Left cardiac atrium (tissue), 4 donors: ENCODE measurements at places on chromosomes 16 and 17. TPM values are rescaled to one million over a fixed set of nuclear protein-coding genes. Genes with fewer than 3 reads are reported as not detected.

DNA sequence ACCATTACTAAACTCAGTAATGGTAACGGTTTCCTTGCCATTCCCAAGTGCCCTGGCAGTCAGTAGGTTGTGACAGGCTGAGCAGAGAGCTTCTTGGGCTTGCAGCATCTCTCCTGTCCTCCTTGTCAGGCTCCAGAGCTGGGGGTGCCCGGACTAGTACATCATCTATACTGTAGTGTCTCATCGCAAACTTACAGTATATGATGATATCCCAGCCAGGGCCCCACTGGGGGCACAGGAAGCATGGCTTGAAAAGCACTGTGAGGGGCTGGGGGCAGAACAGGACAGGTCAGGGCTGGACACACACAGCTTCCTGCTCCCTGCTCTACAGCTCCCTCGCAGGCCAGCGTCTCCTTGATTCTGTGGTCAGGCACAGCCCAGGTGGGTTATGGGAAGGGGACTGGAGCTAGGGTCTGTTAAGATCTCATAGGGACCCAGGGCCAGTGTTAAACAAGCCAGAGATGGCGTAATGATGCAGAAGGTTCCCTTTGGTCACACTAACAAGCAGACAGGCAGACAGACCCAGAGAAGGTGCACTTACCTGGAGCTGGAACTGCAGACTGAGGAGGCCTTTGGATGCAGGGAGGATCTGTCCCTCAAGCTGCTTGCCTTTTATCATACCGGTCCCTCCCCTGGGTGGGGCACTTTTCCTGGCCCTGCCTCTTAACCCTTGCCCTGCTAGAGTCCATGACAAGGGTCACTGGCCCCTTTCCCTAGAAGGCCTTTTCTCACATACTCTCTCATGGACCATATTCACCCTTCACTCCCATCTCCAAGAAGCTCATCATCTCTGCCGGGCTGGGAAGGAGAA lies 6.8 kb downstream of the ERAL1 start:
- no peak for DNase-seq

GRCh38 chr16:49697631-49698452 lies 158.1 kb downstream of the ZNF423 start:
- no peak for DNase-seq

DNA sequence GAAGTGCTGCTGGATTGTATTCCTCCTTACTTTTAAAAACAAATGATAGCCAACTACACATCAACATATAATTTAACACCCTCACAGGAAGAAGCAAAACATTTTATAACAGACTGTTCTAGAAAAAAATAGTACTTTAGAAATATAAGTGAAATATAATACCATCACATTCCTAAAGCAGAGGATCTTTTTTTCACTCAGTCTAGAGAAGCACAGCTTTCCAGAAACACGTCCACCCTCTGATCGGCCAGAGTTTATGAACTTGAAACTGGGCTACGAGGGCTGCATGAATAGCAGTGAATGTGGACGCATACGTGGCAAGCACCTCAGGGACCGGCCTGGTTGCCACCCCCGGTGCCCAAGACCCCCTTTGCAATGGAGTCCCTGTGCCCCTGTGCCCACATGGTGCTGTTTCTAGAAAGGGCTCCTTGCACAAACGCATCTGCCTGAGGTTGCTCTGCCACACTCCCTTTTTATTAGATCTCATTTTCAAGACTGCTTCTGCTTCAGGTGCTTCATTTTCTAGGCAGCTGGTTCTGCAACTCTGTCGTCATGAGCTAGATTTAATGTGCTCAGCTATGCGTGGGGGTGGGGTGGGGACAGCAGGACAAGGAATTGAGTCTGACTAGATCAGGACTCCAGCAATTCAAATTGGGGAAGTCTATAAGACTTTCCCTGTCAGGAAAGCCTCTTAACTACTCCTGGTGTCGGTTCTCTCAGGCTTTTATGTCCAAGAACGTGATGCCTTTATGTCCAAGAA lies 29.1 kb upstream of the ERN1 start:
- DNase-seq = no peak

DNA sequence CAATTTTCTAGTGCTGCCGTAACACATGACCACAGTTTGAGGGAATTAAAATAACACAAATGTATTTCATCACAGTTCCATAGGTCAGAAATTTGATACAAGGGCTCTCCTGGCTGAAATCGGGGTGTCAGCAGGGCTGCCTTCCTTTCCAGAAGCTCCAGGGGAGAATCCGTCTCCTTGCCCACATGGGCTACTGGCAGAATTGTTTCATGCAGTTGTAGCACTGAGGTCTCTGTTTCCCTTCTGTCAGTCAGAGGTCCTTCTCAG lies 20.5 kb downstream of the EIF4A3 start:
- DNase-seq = no peak

DNA sequence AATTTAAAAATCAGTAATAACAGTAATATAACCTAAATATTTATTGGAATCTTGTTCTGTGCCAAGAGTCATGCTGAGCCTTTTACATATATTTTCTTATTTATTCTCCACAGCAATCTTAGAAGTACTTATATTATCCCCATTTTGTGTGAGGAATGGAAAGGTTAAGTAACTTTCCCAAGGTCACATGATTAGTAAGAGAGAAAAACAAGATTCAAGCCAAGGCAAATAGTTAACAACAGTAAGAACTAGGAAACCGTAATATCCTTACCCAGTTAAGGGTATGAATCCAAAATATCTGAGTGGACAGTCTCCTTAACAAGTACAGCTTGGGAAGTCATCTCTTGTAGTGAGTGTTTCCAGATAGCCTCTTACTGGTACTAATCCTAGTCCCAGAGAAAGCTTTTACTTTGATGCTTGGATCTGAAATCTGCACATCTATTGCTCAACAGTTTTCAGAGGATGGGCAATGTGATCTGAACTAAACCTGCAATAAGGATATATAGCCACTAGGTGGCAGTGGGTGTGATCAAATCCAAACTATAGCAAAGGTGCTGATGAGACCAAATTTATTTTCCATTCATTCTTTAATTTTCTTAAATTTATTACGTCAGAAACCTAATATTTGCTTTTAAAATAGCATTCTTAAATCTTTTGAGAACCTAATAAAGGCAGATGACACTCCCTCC lies 23.3 kb downstream of the SHISA6 start:
- DNase-seq = no peak

GRCh38 chr17:75878174-75878998 lies at the start of gene TRIM47:
TRIM47 (minus strand) TSS chr17:75878581; CDS start chr17:75878548, 33 bp downstream.
- DNase-seq = peak; percentile 79

- DNase-seq = no peak
Measured at GRCh38 chr16:18833707-18834505, 32.6 kb upstream of the ARL6IP1 start.

DNA sequence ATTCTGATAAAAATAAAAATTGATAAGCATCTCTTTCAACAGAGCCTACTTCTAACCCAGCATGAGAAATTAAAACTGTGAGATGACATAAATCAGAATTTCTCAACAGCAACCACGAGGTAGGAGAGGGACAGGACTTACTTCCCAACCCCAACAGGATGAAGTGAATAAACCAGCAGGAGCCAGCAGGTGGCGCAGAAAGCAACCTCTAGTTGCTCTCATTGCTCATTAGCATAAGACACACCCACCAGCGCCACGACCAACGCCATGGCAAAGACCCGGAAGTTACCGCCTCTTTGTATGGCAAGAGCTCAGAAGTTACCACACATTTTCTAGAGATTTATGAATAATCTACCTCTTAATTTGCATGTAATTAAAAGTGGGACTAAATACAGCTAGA lies 189.4 kb upstream of the CDH8 start:
- peak; percentile 79 for DNase-seq

- no peak for DNase-seq
Measured at GRCh38 chr16:27974896-27975540, 88.5 kb downstream of the GSG1L start.

DNA sequence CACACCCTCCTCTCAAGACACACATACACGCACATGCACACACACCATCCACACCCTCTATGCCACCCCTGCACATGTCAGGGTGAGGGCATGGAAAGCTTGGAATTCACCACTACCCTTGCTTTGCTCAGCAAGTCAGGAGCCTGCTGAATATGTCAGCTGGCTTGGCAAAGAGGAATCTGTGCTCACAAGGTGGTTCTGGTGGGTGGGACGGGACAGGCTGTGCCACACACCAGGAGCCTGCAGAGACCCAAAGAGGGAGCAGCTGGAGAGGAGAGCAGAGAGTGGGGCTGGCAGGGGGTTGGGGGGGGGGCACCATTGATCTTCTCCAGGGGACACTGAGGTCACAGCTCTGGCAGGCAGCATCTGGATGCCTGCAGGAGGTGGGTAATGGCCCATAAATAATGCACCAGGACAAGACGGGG lies 48.7 kb upstream of the NDRG4 start:
- no peak for DNase-seq

- no peak for DNase-seq
Measured at GRCh38 chr16:85724936-85725335, 26.0 kb downstream of the C16orf74 start.

- DNase-seq = no peak
Measured at GRCh38 chr17:60747069-60747808, 69.6 kb downstream of the BCAS3 start.

DNA sequence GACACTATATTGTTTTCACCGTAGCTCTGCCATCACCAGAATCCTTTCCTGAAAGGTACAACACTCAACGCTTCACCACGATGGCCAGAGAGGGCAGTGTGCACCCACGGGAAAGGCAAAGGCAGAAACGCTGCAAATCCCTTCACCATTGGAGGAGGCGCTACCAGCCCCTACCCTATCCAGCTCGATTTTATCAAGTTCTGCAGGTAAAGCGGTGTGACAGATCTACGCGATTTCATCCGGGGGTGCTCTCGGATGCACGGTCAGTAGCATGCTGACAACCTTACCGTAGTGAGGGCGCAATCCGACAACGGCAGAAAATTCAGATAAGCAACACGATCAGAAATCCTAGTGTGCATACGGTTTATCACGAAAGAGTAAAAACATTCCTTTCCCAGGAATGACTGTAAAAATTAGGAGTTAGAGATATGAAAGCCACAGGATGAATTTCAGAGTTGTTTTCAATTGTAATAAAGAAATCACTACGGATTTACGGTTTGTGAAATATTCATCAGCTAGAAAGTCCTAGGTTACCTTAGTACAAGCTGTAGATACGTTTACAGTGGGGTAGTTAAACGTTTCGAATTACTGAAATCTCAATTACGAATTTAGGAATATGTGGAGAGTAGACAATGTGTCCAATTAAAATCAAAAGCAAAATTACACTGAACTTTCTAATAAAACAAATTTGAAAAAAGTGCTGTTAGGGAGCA lies 1.8 kb downstream of the NETO2 start:
- peak; percentile 80 for DNase-seq

DNA sequence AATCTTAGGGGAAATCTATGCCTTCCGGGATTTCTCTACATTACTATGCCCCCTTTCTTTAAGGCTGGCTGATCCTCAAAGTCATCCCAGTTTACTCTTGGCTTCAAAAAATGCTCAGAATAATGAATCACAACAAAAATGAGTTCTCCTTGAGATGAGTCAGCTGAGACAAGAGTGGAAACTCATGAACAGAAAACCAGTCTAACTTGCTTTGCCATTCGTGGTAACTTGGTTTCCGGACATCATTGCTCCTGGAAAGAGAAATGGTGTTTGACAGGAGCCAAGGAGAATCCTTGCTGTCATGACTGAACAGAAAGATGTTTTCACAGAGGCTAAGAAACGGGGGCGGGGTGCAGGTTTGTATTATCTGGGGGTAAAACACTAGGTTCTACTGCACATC lies 435.6 kb upstream of the DYNLRB2 start:
- DNase-seq = no peak

GRCh38 chr16:88045820-88046303 lies 94.6 kb downstream of the BANP start:
- DNase-seq = no peak

GRCh38 chr17:39716073-39716818 lies 14.1 kb downstream of the MIEN1 start:
- no peak for DNase-seq

GRCh38 chr16:5205361-5206040 lies 107.9 kb upstream of the EEF2KMT start:
- DNase-seq = no peak

DNA sequence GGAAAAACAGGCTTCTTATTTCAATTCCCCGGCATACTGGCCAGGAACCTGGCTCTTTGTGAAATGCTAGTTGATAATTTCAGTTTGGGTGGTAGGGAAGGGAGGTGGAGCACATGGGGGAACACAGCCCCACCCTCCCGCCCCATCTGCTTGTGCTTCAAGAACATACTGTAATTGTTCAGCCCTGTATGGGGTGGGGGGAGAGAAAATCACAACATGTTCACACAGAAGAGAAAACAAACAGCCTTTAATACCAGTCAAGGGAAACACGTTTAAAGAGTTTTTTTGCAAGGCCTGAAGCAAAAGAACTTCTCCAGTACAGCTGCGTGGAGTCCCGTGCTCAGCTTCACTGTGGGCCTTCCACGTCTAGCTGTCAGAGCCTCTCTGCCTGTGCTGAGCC lies 59.7 kb downstream of the SHISA6 start:
- no peak for DNase-seq

GRCh38 chr16:11410376-11411058 lies 65.3 kb downstream of the RMI2 start:
- no peak for DNase-seq

GRCh38 chr17:55093353-55093752 lies 124.8 kb downstream of the STXBP4 start:
- DNase-seq = no peak

GRCh38 chr16:56825826-56826225 lies 39.2 kb upstream of the SLC12A3 start:
- no peak for DNase-seq

DNA sequence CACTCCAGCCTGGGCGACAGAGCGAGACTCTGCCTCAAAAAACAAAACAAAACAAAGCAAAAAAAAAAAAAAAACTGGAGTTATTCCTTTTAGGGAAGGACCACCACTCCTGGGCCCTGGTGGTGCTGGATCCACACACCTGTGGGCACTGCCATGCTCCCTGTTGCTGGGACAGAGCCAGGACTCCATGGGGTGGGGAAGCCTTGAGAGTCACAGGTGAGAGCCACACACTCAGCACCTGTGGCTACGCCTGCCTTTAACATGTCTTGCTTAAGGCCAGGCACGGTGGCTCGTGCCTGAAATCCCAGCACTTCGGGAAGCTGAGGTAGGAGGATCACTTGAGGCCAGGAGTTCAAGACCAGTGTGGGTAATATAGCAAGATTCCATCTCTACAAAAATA lies 18.3 kb downstream of the PDIA2 start:
- DNase-seq = no peak

DNA sequence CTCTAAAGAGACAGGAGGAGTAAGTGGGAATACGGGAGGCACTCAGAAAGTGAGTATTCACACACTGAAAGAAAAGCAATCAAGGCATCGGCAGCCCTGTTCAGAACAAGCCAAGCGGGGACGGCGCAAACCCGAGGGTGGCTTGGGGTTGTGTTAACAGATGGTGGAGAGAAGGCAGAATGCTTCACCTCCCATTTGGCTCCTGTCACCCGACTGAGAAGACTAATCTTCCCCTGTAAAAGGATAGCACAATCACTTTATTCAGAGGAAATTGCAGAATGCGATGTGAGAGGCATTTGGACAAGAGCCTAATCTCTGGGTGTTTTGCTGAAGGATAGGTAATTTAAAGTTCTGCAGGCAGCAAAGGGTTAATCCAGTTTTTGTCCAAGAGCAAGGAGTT lies 119.3 kb upstream of the WSCD1 start:
- DNase-seq = no peak

CACNA1G gene
- total RNA-seq = 6.9 TPM

CES3 gene
- 0.63 TPM for total RNA-seq

SPN gene
- 1.4 TPM for total RNA-seq

CYGB gene
- 70.8 TPM for total RNA-seq

MCRIP1 gene
- 98.0 TPM for total RNA-seq
